ENCODE measurements at places on chromosomes 13 and 19.

DNA sequence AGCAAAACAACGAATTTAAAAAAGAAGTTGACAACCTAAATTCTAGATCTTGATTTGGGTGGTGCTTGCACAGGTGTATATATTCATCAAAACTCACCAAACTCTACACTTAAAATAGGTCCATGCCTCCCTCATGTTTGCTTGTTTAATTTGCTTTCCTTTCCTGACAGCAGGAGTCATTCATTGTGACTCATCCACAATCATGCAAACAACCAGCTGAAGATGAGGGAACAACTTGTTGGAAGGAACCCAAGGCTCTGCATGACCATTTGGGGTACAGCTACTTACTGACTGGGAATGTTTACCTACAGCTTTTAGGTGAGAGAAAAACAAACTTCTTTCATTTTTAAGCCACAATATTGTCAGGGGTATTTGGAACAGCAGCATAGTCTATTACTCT is 96.6 kb downstream of the RXFP2 start:
- DNase-seq = no peak

DNA sequence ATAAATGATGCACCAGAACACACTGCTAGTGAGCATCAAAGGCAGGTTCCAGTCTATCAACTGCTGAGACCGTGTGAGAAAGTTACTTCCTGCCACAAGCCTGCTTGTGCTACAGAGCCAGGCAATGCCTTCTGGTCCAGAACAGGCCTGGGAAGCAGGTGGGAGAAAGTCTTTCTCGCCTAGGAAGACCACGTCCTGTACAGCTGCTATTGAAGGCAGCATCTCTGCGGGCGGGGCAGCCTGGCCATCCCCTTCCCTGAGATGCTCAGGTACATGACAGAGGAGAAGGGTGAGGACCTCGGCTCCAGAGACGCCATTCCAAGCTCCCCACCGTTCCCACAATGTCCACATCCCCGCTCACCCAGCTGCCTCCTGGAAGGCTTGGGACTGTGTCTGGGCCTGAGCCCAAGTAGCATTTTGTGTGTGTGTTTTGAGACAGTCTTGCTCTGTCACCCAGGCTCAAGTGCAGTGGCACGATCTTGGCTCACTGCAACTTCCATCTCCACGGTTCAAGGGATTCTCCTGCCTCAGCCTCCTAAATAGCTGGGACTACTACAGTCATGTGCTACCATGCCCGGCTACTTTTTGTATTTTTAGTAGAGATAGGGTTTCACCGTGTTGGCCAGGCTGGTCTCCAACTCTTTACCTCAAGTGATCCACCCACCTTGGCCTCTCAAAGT is 3.4 kb downstream of the RFX1 start:
- no peak for DNase-seq

GRCh38 chr13:41402691-41403511 is 54.4 kb upstream of the RGCC start:
- DNase-seq = no peak

GRCh38 chr13:113843063-113843654 is 20.7 kb downstream of the GAS6 start:
- DNase-seq = no peak

GRCh38 chr13:95226932-95227695 is 74.1 kb downstream of the ABCC4 start:
- DNase-seq = no peak

All from stimulated activated CD4-positive, alpha-beta T cell treated with anti-CD3 and anti-CD28 coated beads, Interleukin-2, amount 100 ng/mL, for 24 hours (primary cell).